ENCODE measurements at places on chromosomes 1 and 21.

GRCh38 chr21:28239340-28239739 is 753.3 kb downstream of the LTN1 start:
- DNase-seq, result no peak

DNA sequence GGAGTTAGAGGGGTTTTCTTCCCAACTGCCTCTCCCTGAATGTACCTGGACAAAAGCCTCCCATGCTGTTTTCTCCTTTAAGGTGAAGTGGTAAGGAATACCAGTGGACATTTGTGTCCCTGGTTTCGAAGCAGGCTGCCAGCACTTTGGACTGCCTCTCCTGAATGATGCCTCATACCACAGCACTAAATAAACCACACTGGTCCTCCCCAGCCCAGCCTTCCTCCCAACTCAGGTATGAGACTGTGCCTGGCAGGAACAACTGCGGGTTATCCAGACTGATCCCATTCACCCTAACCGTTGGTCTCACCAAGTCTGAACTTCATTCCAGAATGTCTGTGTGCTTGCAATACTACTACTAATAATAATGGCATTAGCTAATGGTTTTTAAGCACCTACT is 9.3 kb downstream of the COQ8A start:
- DNase-seq, result no peak

DNA sequence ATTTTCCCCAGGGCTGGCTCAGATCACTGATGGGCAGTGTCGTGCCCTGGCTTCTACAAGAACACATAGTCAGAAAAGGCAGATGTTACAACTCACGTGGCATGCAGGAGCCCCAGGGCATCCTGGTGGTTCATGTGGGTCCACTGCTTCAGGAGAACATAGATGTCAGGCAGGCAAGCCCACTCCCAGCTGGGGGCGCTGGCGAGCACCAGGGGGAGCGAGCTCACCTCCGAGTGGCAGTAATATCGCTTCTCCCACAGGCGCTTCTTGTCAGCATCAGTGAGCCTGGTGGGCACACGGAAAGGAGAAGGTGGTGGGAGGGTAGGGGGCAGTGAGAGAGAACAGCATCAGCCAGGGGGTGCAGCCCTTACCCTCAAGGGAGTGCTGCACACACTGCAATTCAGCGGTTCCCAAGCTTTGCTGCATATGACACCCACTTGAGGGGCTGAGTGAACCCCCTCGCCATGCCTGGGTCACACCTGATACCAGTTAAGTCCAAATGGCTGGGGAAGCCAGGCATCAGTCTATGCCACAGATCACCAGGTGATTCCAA is 34.3 kb upstream of the PPP1R15B start:
- DNase-seq, result peak; percentile 66

- no peak for DNase-seq
Observed at GRCh38 chr1:51308636-51309035, 21.7 kb downstream of the TTC39A start.

DNA sequence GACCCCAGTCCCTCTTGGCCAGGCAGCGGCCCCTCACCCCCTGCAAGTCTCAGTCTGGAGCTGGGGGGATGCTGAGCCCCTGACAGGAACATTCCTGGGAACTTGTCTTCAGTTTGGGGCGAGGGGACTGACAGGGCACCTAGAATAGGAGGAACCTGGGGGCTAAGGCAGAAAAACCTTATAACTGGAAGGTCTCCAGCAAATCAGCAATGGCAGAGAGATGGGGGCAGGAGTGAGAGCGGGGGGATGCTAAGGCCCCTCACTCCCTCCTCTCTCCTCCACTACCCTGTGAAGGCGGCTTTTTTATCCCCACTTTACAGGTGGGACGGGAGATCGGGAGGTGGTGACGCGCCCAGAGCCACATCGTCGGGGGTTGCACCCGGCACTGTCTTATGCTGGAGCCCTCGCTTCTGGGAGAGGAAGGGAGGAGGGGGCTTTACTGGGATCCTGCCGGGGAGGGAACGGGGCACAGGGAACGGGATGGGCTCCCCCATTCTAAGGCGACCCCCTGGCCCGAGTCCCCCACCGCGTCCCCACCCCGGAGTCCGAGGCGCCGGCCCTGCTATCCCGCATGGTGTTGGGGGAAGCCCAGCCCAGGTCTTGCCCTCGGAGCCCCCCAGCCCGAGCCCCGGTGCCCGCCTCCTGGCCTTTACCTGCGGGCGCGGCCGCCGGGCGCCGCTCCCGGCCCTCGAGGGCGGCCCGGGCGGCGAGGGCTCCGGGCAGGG is 456 bp downstream of the COL8A2 start:
- no peak for DNase-seq

DNA sequence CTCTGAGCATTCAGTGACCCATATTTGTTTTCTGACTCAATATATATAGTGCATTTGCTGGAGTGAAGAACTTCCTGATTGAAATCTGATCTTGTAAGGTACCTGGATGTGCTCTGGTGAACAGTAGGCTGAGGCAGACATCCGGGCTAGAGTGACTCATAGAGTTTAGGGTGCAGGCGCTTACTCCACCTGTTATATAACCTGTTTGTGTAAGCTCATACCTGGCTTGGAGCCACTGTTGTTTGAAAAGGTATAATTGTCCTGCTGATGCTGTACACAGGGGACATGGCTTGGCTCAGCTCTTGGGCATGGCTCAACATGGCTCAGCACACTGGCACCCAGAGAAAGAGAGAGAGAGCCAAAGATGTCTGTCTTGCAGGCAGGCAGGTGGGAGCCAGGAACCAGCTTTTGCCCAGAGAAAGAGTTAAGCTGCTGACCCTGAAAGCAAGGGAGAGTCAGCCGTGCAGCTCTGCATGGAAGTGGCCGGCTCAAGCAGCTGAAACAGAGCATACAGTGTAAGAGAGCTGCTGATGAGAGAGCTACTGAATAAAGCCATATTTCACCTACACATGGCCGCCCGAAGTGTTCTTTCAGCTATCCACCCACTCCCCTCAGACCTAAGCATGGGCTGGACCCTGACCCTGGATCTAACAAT is 43.2 kb downstream of the GJA5 start:
- peak; percentile 28 for DNase-seq

DNA sequence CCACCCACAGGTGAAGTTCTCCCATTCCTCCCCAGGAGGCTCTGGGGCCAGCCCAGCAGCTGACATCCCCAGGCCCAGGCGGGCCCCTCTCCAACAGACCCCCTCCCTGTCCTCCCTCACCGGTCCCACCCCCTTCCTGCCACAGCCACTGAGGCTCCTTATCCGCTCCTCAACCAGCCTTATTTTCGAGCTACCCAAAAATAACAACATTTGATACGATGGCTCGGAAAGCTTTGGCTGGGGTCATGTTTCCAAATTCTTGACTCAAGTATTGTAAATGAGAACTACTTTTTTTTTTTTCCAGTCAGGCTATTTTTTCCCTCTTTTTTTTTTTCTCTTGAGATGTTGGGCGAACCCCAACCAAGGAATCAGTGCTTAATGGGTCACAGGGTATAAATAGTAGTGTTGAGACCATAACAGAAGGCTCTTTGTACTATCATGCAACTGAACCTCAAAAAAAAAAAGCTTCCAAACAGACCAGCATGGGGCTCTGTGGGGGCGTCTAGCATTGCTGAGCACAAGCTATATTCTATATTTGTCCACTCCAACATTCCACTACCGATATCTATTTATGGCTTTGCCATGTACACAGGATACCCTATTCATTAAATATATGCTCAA is 27.2 kb downstream of the IRF2BP2 start:
- DNase-seq, result no peak

- peak; percentile 1 for DNase-seq
Observed at GRCh38 chr1:16717336-16718098, 22.8 kb upstream of the RNU1-4 start.

GRCh38 chr1:22376001-22376400 is 75.7 kb upstream of the ZBTB40 start:
- DNase-seq, result no peak

- DNase-seq, result no peak
Observed at GRCh38 chr1:234701737-234702341, 91.9 kb upstream of the IRF2BP2 start.

DNA sequence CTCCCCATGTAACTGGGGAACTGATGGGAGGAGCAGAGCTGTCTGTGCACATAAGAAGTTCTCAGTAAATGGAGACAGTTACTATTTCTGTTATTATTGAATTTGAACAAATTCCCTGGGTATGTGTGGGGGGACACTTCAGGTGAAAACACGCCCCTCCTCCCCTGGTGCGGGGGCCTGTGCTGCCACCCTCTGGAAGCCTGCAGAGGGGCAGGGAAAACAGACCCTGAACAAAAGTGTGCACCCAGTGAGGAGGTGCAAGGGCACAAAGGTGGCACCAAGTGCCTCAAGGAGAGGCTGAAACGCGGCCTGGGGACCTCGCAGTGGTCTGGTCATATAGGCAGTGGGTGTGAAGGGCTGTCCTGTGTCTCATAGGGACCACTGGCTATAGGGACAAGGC is 18.2 kb upstream of the NADK start:
- DNase-seq, result no peak
